CD8-positive, alpha-beta T cell (primary cell): ENCODE measurements at places on chromosomes 11 and 22.

GRCh38 chr11:111402411-111402810 lies 23.3 kb upstream of the POU2AF1 start:
- DNase-seq: no peak

GRCh38 chr11:100438376-100438775 lies 248.7 kb upstream of the ARHGAP42 start:
- DNase-seq: no peak

DNA sequence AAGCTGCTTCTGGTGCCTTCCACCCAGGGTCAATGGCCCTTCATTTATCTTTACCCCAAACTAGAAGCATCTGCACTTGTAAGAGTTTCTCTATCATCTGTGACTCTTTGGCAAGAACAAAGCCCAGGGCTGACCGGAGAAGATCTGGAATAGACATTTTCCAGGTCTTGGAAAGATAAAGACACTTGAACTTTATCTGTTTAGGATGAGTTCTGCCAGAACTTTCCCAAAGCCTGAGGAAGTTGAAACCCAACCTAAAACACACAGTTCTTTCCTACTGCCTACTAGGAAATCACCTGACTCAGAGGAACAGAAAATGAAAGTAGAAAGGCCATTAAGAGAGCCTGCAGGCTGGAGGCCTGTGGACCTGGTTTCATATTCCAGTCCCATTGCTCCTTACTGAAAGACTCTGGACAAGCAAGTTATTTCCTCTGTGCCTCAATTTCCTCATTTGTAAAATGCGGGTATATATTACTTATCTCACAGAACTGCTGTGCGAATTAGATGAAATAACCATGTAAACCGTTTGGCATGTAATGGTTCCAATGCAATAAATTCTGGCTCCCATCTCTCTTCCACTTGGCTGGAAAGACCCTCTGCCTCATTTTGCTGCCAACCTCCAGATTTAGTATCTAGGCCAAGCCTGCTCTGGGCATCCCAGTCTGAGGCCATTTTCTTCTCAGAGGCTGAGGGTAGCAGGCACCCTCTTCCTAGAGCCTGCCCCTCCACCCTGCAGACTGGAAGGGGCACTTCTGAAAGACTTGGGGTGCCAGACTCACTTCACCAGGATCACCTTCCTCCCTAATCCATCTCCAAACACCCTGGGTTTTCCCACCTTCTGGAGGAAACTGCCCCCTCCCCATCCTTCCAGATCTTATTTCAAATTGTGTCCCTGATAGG lies 1.2 kb downstream of the UBE2L6 start:
- no peak for DNase-seq

- DNase-seq: no peak
These were observed 93.5 kb downstream of the PDHX start for GRCh38 chr11:35009944-35010342.

- DNase-seq: no peak
These were observed 48.2 kb downstream of the RTN4R start for GRCh38 chr22:20219667-20220628.

GRCh38 chr11:93747122-93747521 lies 5.7 kb downstream of the C11orf54 start:
- DNase-seq: no peak

- DNase-seq: no peak
These were observed 80.7 kb upstream of the FAM181B start for GRCh38 chr11:82814379-82814778.

DNA sequence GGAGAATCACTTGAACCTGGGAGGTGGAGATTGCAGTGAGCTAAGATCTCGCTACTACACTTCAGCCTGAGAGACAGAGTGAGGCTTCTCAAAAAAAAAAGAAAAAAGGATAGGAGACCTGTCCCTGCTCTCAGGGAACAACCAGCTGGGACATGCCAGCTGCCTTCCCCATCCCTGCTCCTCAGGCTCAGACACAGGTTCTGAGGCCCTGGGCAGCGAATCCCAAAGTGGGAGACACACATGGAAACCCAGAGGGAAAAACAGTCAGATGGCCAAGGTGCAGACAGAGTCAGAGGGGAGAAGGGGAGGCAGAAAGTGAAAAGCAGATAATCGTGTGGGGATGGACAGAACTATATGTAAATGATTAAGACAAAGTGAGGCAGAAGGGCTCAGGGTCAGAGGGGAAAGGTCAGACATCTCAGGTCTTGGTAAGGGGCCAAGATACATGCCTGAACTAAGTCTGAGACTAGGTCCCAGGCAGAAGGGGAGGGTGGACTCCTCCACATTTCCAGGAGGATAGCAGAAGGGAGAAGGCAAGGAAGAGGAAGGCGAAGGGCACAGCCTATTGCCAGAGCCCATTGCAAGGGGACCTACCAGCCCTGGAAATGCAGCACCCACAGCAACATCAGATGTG lies 14.2 kb downstream of the STARD10 start:
- no peak for DNase-seq

DNA sequence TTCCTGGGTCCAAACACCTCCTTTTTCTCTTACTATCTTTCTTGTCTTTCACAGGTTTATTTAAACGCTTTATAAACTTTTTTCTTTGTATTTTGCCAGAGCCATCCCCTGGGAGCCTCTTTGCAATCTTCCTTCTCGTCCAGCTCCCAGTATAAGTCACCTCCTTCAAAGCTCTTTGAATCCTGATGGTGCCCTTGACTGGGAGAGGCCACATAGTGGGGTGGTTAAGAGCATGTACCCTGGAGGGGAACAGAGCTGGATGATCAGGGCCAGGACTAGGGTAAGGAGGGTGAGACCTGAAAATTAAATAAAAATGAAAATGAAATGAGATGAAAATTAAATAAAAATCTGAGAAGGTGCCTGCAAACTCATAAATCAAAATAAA lies 155.0 kb downstream of the FBXO7 start:
- DNase-seq: no peak

- DNase-seq: no peak
These were observed 14.7 kb upstream of the SORL1-AS1 start for GRCh38 chr11:121467471-121467870.

GRCh38 chr11:122661182-122661945 lies 5.8 kb downstream of the UBASH3B start:
- DNase-seq: no peak

- no peak for DNase-seq
These were observed 6.5 kb upstream of the CLDN5 start for GRCh38 chr22:19530751-19531150.
